Posterior cingulate gyrus (tissue), 11 donors: ENCODE measurements at places on chromosomes 6 and 20.

DNA sequence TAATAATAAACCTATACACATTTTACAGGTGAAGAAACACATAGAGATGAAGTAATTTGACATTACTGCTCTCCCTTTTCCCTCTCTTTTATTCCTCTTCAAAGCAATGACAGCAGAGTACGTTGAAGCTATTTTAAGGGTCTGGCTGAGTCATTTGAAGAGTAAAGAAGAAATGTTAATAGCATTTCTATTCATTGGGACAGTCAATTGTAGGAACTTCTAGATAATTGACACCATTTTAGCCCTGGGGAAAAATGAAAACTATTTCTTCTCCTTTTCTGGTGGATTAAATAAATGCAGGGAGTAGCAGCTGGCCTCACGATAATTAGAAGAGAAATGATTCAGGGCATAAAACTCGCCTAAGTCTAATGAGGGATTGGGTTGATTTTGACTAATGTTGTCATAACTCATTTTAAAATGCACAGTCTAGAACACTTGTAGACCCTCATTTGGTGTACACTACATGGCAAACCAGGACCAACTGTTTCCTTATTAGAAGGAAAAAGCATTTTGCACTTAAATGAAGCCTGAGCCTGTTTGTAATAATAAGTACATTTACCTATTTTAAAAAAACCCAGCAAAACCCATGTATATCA, 48.1 kb downstream of the RIPOR2 start:
- no peak for DNase-seq

DNA sequence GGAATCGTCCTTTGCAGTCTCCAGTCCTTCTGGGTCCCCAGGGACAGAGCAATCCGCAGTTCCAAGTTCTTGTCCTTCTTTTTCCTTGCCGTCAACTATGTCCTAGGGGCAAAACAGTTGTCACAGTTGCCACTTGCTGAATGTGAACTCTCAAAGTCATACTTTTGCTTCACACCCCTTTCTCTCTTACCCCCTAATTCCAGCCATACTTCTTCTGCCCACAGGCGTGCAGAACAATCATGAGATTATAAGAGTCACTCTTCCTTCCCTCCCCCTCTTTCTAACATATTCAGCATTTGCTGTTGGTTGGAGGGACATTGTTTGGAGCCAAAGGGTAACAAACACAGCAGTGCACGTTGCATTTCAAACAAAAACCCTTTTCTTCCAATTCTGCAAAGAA, 74.4 kb downstream of the BCAS1 start:
- no peak for DNase-seq

GRCh38 chr6:127392301-127392700, 48.9 kb upstream of the ECHDC1 start:
- no peak for DNase-seq

DNA sequence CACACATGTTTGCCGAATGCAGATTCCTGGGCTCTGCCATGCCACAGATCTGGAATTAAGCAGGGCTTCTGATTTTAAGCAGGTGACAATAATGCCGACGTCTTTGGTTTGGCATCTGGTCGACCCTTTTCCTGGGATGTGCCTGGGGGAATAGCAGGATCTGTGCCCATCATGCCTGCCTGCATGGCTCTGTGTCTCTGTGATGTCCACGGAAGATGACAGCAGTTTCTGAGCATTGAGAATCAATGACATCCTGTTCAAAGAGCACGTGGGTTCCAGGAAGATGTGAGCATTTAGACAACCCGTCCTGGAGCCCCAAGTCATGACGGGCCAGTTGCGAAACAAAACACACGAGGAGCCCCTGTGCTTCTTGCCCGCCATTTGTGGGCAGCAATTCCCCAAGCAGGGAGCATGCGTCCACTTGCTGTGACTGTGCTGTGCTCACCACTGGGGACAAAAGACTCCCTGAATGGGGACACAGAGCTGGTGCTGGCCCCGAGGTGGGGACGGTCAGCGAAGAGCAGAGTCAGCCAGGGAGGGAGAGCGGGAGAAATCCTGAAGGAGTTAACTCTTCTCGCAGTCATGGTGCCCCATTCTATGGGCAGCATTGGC, 110.1 kb downstream of the ERMARD start:
- DNase-seq, result no peak

DNA sequence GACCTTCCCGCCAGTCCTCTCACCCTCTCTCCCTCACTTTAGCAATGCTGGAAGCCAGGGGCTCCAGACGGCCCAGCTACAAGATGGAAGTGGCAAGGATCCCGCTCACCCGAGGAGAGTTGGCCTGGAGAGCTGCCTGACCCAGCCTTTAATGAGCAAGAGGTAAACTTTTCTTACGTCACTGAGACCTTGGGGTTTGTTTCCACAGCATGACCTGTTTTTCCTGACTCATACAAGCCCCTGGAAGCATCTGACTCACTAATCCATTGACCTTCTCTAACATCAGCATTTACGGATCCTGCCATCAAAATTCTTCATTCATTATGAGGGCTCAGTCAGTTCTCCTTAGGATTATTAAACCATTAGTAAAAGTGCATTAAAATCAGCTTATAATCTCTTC, 120.4 kb downstream of the MYLK4 start:
- DNase-seq, result no peak
